GM13976 (cell line): ENCODE measurements at places on chromosomes 3 and 15.

DNA sequence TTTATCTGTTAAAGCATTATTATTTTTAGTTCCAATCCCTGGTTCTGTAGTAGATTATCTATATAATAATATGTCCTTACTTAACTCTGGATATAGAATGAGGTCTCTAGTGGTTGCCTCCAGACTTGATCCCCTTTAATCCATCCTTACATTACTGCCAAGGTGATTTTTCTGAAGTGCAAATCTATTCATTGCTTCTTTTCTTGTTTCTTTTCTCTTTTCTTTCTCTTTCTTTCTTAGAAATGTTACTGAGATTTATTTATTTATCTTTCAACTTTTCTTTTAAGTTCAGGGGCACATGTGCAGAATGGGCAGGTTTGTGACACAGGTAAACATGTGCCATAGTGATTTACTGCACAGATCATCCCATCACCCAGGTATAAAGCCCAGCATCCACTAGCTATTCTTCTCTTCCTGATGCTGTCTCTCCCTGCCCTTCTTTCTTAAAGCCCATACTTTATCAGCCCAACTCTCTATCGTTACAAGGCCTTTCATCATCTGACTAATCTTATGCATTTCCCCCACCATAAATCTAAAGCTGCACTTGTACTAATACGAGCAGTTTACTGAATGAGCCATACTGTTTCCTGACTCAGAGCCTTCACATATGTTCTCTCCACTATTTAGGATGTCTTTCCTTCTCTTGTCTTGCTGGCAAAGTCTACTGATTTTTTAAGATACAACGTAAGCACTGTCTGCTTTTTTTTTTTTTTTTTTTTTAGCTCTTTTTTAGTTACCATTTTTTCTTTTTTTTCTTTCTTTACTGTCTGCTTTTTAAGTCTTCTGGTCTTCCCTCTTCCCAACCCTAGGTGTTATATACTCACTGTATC is 4.6 kb downstream of the GLCE start:
- no peak for DNase-seq

GRCh38 chr3:59605944-59606534 is 556.2 kb upstream of the CFAP20DC start:
- no peak for DNase-seq

DNA sequence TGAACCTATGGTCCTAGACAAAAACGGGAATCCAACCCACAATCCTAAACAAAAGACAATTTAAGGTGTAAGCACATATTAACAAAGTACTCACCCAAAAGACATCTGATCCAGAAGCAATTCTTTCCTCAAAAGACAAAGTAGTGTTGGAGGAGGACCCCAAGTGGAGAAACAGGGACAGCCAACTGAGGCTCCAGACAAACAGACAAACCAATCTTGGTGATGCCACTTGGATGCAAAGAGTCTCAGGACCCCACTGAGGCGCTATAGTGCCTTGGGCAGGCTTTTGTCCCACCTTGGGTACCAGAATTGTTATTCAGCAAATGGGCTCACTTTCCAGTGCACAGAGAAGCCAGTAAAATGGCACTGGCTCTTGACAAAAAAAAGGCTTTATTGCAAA is 613.8 kb downstream of the DIPK2A start:
- DNase-seq, result no peak

GRCh38 chr15:57033715-57034439 is 115.4 kb downstream of the TCF12 start:
- no peak for DNase-seq

- peak; percentile 45 for DNase-seq
Observed at GRCh38 chr3:151426341-151426657, 34.6 kb downstream of the IGSF10 start.

GRCh38 chr3:21531909-21532308 is 219.1 kb downstream of the ZNF385D start:
- no peak for DNase-seq

DNA sequence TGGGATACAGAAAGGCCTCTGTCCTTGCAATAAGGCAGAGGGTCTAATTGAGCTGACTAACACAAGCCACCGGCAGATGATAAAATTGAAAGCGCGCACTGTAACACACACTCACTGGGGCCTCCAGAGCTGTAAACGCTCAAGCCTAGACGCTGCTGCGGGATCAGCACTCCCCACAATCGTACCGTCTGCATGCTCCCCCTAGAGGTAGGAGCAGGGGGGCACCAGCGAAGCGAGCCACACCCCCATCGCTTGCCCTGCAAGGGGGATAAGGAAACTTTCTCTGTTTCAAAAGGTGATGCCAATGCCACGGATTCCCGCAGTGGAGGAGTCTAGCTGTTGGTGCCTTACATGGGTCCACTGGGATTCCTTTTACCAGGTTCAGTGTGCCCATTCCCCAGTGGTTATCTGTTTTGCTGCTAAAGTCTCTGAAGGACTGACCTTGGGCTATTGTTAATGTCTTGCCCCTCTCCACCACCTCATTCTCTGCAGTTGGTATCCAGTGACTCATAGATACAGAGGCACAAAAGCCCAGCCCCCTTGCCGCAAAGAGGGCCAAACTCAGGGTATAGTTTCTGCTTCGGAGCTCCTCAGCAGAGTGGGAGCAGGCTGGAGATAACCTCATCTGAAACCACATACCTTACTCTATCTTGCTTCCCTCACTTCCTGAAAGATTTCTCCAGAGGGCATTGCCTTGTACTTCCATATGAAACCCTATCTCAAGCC is 139.3 kb upstream of the KBTBD8 start:
- DNase-seq, result no peak

- DNase-seq, result no peak
Observed at GRCh38 chr3:152539191-152539764, 270.5 kb downstream of the MBNL1 start.

DNA sequence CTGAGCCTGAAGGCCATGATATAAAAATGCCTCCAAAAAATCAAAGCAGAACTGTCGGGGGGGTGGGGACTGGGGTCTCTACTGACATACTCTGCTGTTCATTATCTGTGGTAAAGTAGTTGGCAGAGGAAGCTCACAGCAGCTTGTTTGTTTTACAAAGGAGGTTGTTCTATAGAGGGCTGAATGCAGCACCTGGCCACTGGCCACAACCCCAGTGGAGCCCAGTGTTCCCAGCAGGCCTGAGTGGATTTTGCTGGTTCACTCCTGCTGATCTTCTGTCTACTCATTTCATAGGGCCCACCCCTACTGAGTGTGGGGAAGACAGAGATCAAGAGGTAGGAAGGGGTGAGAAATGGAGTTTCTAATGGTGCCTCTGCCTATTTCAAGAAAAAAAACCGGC is 125.5 kb downstream of the DIPK2A start:
- no peak for DNase-seq

- no peak for DNase-seq
Observed at GRCh38 chr3:120064641-120065040, 29.6 kb downstream of the GSK3B start.

- no peak for DNase-seq
Observed at GRCh38 chr3:193730976-193731375, 138.0 kb downstream of the OPA1 start.

DNA sequence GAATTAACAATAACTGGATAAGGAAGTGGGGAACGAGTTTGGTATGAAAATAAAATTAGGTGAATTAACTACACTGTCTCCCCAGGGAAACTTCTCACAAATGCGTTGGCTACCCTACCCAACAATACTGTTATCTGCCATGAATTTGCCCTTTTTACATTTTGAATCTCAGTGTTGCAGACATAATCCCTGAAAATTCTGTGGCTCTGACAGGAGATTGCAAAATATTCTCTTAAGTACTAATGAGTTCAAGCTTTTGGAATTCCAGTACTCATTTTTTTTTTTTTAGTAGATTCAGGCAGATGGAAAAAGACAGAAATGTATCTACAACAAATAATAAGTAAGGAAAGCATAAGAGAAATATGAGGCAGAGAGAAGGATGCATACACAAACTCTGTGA is 332.6 kb downstream of the LSAMP start:
- DNase-seq, result no peak

DNA sequence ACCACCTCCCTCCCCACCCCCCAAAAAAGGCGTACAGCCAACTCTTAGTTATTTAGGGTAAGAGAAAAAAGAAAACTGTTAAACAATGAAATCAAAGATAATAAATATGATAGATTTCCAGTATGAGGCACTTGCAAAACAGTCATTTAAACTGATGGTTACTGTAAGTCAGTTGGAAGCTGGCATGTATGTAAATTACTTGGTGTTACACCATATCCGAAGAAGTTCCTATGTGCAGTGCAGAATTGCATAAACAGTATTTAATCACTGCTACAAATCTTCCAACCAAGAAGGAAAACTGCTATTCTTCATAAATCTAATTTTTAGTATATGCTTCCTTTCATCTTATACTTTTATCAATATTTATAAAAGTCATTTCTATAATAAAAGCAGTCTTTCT is 62.0 kb downstream of the LEO1 start:
- DNase-seq, result no peak

- DNase-seq, result no peak
Observed at GRCh38 chr3:157075693-157076420, 84.1 kb downstream of the CCNL1 start.

- no peak for DNase-seq
Observed at GRCh38 chr3:117305681-117306080, 596.1 kb downstream of the TUSC7 start.

- DNase-seq, result no peak
Observed at GRCh38 chr3:101833446-101833974, 15.8 kb upstream of the NFKBIZ start.

- DNase-seq, result no peak
Observed at GRCh38 chr15:39025881-39026280, 461.3 kb upstream of the RASGRP1 start.

- no peak for DNase-seq
Observed at GRCh38 chr3:135076341-135076740, 281.3 kb downstream of the EPHB1 start.

GRCh38 chr15:64623347-64623996 is 151.9 kb downstream of the RBPMS2 start:
- DNase-seq, result no peak

- DNase-seq, result no peak
Observed at GRCh38 chr3:128875556-128876120, 3.8 kb upstream of the ACAD9 start.

DNA sequence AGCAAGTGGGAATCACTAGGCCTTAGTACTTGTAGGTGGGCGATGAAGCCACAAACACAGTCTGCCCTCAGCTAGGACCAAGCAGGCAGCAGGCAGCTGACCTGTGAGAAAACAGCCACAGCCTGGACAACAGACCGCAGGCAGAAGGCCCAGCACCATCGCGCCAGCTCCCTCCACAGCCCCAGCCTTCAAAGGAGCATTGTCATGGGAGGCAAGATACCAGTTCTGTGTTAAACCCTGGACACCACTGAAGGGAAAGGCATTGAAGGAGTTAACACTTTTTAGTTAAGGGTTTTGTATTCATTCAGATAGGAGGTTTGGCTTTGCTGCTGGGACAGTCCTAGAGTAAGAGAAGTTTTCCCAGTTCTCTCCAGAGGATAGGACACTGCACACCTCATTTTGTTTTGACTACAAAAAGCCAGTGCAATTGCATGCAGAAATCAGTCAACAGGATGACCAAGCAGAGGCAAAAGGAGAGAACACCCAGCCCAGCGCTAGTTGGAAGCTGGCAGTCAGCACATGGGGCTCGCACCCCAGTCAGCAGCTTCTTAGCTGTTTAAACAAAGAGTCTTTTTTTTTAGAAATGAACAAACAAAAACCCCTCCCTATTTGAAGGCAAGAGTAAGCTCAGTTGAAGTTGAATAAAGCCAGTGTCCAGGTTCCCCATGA is 286.1 kb upstream of the TPM1 start:
- DNase-seq, result no peak

DNA sequence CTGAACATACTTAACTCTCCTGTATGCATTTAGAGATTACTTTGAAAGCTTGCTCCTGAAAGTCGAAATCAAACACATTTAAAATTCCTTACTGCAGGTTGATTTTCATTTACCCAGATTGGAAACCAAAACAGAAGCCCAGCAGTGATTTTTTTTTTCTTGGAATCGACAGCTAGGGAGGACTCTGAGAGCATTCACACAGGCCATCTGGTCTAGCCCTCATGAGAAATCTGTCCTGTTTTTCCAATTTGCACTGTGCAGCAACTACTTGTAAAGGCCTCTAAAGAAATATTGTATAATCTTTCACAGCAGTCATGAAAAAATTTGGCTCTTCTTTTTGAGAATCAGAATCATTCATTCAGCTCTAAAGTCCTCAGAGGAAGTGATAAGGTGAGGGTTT is 179.2 kb downstream of the KCNAB1 start:
- no peak for DNase-seq
